ENCODE measurements at places on chromosomes 3 and 15.

DNA sequence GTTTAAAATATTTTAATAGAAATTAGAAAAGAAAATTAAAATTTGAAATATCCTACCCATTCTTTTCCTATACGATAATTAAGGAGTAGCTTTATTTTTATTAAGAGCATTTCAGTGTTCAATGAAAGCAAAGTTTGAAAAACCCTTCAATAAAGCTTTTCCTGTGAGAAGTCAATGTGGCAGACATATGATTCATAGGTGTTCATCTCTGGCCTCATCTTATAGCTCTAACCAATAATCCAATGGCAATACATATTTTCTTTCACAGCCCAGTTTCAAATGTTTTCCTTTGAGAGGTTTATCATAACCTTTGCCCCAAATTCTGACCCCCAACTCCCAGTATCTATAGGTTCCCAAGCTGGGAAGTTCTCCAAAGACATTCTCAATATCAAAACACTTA, 8.3 kb downstream of the KPNA1 start:
- DNase-seq = no peak

DNA sequence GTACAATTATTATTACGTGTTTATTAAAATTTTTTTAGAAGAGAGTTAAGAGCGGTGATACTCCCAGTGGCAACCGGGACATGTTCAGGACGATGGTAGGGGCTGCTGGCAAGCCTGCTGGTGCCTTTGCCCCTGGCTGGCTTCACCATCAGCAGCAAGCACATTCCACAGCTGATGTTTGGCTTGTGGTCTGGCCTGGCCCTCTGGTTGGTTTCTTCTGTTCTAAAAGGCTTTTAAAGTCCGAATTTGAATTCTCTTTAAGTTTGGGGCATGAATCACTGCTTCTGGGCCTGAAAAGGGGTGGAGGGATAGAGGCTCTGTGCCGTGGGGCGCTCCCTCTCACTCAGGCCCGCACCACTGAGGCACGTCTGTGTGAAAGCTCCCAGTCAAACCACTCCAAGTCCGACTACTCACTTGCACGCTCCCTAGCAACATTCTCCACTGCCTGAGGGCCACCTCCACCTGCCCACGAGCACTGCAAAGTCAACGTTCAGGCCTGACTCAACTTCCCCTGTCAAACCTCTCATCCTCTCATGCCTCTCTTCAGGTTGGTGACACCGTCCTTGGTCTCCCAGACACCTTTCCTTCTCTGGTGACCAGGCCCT, 10.1 kb downstream of the ITGA11 start:
- no peak for DNase-seq

DNA sequence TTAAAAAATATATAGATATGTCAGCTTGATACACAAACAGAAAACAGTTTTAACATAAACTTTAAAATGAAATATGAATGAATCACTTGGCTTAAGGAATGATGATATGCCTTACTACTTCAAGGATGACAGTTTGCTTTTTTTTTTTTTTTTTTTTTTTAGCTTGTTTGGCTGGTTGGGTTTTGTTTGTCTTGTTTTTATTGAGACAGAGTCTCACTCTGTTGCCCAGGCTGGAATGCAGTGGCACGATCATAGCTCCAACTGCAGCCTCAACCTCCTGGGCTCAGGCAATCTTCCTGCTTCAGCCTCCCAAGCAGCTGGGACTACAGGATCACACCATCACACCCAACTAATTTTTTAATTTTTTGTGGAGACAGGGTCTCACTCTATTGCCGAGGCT, 14.5 kb downstream of the LRRC2 start:
- DNase-seq = no peak

DNA sequence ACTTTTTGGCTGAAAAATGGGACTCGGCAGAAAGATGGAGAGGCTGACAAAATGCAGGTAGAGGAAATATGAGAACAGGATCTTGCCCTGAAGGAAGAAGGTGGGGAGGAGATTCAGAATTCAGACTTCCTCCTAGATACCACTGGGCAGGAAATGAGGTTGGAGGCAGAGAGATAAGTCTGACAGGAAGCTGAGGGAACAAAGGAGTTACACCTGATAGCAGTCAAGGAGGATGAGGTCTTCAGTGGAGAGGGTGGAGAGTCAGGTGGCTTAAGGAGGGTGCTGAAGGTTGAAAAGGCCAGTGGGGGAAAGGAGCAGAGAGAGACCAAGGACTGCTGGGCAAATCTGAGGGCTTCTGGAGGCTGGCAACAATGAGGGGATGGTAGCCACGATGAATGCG, 56.8 kb downstream of the CCR4 start:
- no peak for DNase-seq

DNA sequence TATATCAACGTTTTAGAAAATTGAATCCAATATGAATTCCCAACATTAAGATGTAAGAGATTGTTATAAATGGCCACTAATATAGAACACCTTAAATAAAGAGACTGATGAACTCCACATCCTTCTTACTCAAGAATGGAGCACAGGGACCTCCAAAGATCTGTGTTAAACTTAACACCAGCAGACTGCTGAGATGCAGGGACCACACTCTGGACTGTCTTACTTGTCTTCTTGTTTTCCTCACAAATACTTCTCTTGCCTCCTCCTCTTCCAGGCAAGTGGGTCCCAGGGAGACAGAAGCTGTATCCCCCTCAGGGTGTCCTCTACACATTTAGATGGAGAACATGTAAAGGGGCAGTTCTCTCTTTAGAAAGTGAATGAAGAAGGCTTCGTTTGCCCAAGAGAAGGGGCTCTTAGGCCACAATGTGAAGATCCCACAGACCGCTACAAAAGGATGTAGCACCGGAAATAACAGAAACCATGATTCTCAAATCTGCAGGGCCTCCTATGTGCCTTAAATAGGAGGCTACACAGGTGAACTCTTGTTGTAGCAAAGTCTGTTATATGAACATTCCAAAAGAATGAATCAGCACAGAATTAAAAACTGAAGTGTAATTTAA, 52.2 kb downstream of the SATB1 start:
- no peak for DNase-seq

DNA sequence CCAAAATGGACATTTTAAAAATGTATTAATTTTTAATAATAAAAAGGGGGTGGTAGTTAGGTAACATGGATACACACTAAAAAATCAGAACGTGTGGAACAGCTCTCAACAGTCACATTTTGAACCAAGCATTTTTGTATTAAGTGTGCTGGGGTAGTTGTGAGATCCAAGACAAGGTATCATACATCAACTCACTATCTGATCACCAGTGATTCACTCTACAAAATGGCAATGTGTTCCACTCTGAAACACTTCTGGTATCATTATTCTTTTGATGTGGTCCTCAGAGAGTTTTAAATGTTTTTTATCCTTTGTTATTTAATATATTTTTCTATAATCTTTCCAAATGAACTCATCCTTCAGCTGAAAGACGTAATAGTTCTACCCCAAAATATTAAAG, 5.4 kb downstream of the HACL1 start:
- no peak for DNase-seq

GRCh38 chr3:186176373-186176990, 67.6 kb upstream of the ETV5 start:
- DNase-seq = no peak

DNA sequence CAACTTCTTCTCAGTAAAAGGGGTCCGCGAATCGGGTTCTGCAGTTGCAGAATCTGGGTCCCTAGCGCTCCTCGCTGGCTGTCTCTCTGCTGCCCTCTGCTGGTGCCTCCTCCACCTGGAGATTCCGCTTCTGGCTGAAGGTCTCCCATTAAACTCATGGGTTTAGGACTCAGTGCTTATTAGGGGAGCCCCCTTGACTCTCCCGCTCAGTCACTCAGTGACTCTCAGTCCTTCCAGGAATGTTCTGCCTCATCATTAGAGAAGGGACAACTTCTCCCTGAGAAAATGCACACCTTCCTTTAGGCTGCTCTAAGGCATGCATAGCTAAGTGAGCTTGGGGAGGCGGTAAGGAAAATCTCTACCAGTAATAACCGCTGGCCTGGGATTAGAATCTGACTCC, 7.1 kb downstream of the CPN2 start:
- DNase-seq = peak; percentile 55

DNA sequence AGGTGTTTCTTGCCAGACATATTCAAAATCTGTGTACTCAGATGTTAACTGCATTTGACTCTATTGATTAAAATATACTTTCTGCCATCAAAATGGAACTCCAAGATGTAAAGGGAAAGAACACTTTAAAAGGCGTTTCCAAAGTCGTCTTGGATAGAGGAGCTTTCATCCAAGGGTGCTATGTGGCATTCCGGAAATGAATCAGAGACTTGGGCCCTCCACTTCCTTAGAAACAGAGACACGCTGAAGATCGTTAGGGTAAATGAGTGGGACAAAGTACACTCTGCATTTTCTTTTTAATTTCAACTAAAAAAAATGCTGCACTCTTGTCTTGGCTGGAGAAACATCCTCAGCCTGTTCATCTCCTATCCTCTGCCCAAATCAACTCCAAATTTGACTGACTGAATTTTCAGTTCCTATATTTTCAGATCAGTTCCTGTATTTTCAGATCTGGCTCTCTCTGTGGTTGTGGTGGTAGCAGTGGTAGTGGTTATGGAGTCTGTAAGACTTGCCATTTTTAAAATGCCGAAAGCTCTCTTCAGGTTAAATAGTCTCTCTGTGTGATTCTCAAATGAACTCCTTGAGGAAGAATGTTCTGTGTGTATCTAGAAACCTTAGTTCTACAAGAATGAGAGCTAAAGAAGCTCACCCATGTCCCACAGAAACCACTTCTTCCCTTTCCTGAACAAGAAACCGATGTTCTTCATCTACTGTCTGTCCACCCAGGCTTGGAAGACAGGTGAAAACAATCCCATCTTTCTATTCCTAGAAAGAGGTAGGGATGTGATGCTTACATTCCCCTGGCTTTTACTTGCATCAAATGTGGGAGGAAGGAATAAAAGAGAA, 156.8 kb upstream of the ICE2 start:
- DNase-seq = no peak
